ENCODE measurements at places on chromosomes 2 and 18.

GRCh38 chr2:118535818-118536212 is 311.6 kb downstream of the EN1 start:
- DNase-seq = no peak

GRCh38 chr2:227536445-227536844 is 62.2 kb upstream of the SCYGR2 start:
- DNase-seq = no peak

- no peak for DNase-seq
These were observed 78.4 kb downstream of the PLA2R1 start for GRCh38 chr2:159984034-159984433.

GRCh38 chr2:207157731-207158130 is 8.0 kb downstream of the KLF7 start:
- no peak for DNase-seq

GRCh38 chr18:58152891-58153290 is 108.9 kb downstream of the NEDD4L start:
- no peak for DNase-seq

DNA sequence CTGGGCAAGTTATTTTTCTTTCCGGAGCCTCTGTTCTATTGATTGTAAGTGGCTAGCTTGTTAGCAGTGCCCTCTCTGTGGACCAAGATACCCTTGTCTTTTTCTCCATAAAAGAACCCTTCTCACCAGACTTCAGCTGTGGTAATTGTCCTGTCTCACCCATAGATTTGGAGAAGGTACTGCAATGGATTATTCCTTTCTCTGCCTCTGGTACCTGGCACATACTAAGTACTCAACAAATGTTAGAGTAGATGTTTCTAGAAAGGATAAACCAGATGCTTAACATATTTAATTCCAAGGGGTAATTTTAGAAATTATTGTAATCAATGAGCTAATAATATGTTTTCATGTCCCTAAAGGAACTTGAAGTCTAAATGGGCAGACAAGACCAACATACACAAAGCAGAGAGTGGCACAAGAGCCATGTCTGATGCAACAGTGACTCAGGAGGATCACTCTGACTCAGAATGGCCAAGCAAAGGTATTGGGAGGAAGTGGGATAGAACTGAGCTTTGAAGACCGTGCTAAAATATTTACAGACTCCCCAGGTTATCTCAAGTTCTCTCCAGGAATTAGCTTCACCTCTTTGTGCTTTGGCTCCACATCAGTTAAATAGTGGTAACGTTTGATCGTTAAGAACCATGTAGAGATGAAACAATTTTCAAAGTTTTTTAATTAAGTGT is 129.7 kb upstream of the OSR1 start:
- no peak for DNase-seq

Data from activated T-helper 1 cell treated with anti-CD3 and anti-CD28 coated beads, Interleukin-2, amount 50 U/mL, for 16 hours (primary cell).